Activated gamma-delta T cell (primary cell): ENCODE measurements at places on chromosomes 2 and 18.

GRCh38 chr2:63679252-63679855 lies 90.6 kb downstream of the MDH1 start:
- DNase-seq: no peak

- no peak for DNase-seq
These were observed 56.1 kb upstream of the GATA6 start for GRCh38 chr18:22113144-22113844.

GRCh38 chr2:129904532-129905446 lies 74.7 kb upstream of the RAB6C start:
- DNase-seq: no peak

DNA sequence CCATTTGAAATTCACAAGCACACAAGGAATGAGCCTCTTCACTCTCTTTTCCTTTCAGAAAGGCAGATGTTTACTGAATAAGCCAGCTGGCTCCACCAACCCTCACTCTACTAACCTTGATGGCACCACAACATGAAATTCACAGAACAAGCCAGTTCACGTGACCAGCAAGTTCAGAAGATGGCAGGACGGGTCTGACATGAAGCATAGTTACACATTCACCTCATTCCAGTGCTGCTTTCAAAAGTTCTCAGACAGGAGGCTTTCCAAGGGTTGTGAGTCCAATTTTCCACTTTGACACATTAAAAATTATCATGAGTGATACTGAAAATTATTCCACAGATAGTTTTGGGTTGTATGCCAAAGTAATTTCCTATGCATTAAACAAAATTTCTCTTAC lies 74.2 kb upstream of the MBOAT2 start:
- DNase-seq: no peak

DNA sequence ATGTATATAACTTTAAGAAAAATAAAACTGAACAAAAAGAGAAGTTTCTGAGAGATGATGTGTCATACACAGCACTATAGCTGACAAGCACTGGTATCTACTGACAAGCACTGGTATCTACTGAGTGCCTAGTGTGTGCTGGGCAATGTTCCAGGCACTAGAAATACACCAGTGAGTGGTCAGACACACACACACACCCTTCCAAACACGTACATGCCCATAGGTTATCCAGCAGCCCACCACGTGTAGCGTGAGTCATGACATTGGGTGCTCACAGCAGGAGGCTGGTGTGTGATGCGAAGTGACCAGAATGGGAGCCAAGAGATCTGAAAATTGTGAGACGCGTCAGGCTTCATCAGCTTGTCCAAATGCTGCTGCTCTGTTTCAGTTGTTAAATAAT lies 12.2 kb upstream of the GNAL start:
- no peak for DNase-seq
